ENCODE measurements at places on chromosomes 4 and X.

- no peak for DNase-seq
Measured at GRCh38 chr4:5753766-5754528, 42.9 kb downstream of the EVC start.

DNA sequence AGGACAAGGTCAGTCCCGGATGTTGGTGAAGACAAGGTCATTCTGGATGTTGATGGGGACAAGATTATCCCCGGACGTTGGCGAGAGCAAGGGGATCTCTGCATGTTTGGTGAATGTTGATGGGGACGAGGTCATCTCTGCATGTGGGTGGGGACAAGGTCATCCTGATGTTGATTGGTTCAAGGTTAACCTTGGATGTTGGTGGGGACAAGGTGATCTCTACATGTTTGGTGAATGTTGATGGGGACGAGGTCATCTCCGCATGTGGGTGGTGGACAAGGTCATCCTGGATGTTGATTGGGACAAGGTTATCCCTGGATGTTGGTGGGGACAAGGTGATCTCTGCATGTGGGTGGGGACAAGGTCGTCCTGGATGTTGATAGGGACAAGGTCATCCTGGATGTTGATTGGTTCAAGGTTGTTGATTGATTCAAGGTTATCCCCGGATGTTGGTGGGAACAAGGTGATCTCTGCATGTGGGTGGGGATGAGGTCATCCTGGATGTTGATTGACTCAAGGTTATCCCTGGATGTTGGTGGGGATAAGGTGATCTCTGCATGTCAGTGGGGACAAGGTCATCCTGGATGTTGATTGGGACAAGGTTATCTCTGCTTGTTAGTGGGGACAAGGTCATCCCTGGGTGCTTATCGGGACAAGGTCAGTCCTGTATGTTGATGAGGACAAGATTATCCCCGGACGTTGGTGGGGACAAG lies 28.8 kb upstream of the PLCXD1 start:
- DNase-seq = no peak

DNA sequence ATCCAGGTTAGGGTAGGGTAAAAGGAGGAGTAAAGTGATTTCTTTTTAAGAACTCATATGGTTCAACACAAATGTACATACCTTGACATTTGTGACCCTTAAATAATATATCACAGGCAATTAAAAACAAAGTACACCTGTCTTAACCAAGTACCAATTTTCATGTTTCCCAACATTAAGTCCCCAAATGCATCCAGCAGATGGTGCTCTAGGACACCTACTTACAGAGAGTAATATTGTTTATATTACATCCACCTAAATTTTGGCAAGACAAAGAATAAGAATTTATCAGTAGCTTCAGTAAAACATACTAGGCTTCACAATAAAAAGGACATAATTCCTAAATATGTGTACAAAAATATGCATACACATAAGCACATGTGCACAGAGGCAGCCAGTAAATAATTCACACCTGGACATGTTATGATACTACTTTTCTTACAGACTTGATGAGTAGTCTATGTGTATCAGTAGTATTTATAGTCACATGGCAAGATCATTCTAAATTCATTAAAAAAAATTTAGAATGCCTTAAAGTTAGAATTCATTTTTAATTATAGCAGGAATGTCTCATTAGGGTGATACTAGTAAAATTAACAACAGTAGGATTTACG lies 219.7 kb downstream of the DCLK2 start:
- peak; percentile 47 for DNase-seq

DNA sequence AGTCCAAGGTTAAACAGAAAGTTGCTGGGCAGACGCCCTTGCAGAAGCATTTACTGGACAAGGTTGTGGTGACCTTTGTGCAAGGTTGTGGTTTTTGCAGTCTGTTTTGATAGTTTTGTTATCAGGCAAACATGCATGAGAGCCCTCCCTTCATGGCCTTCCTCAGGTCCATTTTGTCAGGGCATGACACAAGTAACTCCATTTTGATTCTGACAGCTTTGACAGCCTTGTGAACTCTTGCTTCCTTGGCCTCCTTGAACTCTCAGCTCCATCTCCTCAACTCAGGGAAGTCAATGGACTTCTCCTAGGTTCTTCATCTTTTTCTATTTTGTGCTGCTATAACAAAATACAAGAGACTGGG lies 97.7 kb downstream of the CEP44 start:
- DNase-seq = no peak

- no peak for DNase-seq
Measured at GRCh38 chr4:38805530-38806145, 1.0 kb upstream of the TLR1 start.

DNA sequence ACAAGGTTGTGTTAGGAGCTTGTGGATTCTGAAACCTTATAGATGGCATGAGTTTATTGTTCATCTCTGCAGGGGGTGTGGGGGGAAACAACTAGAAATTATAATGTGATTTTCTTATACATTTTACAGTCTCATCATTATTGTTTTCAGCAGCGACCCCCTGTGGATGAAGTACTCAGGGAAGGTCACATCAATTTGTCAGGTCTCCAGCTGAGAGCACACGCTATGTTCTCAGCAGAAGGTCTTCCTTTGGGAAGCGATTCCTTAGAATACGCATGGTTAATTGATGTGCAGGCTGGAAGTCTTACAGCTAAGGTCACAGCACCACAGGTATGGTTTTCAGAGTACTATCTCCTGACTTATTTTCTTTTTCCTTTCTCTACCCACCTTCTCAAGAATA lies 72.2 kb downstream of the BLTP1 start:
- DNase-seq = no peak

GRCh38 chrX:136742721-136743379 lies 37.9 kb downstream of the ARHGEF6 start:
- no peak for DNase-seq

DNA sequence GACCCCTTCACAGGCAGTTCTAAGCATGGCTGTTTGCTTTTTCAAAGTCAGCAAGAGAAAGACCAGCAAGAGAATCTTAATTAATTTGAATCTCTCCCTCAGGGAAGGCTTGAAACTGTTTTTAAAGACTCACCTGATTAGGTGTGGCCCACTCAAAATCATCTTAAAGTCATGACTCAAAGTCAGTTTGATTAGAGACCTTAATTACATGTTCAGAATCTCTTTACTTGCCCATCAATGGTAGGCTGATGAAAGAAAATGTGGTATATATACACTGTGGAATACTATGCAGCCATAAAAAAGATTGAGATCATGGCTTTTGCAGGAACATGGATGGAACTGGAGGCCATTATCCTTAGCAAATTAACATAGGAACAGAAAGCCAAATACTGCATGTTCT lies 247.5 kb upstream of the PRKX start:
- no peak for DNase-seq

GRCh38 chr4:29079260-29079659 lies 1640.9 kb upstream of the PCDH7 start:
- no peak for DNase-seq

DNA sequence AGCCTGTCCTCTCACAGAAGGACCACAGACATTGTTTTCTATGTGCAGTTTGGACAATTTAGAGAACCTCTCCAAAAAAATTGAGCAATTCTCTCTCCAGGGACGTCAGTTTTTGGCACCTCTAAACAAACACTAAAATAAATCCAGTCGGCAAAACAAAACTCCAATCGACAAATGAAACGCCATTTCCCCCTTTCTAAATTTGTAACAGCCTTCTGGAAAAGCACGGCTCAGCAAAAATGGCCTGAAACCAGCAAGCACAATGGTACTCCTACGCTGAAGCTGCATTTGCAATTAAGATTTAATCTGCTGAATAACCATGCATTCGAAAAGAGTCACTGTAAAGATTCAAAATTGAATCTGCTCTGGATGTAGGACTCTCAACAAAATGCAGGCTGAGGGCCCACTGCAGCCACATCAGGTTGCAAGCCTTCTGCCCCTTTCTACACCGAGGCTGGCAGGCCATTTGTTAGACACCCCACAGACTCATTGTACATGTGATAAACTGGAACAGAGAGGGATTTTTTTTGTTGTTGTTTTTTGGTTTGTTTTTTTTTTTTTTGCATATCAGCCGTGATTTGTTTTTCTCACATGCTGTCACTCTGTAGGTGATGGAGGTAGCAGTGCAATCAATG lies 79.9 kb upstream of the MAP3K15 start:
- DNase-seq = no peak

DNA sequence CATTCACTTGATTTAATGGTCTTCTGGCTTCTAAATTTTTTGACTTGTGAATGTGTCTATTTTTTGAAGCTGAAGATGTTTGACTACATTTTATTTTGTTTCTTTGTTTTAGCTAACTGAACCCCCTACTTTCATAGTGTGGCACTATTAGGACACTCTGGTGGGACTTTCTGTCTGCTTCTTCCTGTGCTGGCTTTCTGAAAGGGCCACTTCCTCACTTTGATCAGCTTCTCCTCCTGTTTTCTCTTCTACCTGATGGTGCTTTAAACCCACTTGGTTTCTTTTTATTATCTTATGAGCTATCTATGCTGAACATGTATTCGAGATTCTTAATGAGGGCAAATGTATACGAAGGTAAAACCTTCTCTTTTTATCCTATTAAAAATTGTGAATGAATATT lies 186.1 kb upstream of the CASK start:
- no peak for DNase-seq

DNA sequence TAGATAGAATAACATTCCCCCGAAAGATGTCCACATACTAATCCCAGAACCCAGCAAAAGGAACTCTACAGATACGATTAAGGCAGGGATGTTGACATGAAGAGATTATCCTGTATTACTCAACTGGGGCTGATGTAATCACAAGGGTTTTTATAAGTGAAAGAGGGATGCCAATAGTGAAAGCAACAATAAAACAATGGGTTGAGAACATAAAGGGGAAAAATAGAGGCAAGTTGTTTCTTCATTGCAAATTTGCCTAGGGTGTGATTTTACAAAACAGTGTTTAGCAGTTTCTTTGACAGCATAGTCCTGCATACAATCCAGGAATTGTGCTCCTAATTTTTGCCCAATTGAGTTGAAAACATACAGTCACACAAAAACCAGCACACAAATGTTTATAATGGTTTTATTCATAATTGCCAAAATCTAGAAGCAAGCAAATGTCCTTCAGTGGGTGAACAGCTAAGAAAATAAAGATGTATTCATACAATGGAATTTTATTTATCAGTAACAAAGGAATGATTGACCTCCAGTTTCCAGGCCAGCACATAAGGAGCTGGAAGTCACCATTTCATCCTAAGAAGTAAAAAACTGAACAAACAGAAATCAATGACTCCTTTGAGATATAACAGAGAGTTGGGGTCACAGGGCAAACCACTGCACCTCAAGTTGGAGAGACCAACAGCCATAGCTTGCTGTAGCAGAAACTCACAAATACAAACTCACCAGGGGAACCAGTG lies 107.2 kb downstream of the CENPC start:
- DNase-seq = no peak

DNA sequence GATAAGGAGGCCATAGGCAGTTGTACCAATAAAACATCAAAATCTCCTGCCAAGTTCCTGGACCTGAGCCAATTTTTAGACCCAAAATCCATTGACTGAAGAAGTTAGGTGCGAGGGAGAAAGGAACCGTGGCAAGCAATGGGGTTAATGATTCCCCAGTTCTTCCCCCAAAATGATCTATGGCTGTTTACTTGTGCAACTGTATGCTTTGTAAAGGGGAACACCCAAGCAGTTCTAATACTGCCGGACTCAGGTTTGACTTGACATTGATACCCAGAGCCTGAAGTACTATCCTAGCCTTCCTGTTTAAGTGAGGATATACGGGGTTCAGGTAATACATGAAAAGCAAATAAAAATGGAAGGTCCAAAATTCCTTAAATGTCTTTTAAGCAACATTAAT lies 6.7 kb upstream of the EIF4E start:
- no peak for DNase-seq

DNA sequence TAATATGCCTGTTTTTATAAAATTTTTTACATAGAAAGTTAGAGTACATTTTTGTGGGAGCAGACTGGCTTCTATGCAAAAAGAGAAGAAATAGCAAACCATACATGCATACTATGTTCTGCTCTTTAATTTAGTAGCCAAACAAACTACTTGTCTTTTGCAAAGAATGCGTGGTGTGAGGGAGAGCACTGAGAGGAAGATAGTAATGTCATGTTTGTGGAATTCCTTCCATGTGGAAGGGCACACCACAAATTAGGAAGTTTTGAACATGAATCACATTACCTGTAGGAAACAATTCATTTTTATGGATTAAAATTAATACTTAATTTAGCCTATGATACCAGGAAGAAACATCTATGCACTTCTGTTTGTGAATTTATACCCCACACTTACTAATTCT lies 1529.1 kb upstream of the ADGRL3 start:
- DNase-seq = no peak

- DNase-seq = no peak
Measured at GRCh38 chr4:58760737-58761136, 1650.6 kb upstream of the IGFBP7 start.

GRCh38 chr4:138182838-138183426 lies 59.2 kb downstream of the SLC7A11 start:
- DNase-seq = peak; percentile 53

DNA sequence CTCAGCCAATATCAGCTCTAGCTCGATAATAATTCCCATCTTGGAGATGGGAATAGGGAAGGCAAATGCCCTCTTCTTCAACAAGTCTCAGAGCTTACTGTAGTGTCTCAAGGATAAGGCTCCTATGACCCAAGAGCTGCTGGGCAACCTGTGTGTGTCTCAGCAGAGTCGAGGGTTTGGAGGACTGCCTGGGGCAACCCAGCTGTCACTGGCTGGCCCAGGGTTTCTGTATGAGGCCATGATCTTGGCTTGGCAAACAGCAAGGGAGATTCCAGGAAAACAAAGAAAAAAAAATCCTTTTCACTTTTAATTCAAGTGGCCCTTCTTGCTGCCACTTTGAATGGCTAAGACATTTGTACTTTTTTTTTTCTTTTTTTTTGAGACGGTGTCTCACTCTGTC lies 34.4 kb downstream of the TMSB4X start:
- DNase-seq = no peak

DNA sequence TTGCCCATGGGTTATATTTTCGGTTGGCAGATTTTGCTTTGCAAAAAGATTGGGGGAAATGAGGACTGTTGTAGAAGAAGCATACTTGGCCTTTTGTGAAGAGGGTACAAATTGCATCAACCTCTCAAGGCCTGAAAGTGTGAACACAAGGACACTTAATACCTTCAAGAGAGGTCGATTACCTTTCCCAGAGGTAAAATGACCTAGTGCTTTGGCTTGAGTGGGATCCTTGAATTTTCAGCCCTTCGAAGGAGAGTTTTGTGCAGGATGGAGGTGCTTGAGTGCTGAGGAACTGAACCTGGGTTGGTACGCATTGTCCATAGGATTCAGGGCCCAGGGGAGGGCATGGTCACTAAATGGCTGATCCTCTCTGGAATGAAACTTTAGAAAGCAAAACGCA lies 27.6 kb upstream of the NKAP start:
- DNase-seq = no peak

GRCh38 chrX:41275661-41276609 lies 58.0 kb upstream of the DDX3X start:
- peak; percentile 4 for DNase-seq

DNA sequence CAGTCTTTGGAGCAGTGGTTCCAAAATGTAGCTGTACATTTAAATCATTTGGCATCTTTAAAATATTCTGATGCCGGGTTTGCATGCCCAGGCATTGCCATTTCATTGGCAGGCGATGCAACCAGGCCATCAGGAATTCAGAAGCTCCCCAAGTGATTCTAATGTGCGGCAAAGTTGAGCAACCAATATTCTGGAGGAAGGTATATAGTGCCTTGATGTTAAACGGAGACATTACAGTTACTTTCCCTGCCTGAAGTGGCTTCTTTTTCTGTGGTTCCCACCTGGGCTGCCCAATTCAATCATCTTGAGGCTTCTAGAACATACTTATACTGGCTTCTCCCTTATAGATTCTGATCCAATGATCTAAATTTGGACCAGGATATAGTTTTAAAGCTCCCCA lies 68.7 kb upstream of the PGM2 start:
- DNase-seq = no peak
